Epithelial cell of proximal tubule (primary cell): ENCODE measurements at places on chromosomes 11 and 22. TPM values are rescaled to one million over a fixed set of nuclear protein-coding genes. Genes with fewer than 3 reads are reported as not detected.

NARS2 gene
- total RNA-seq: 28.4 and 29.4 TPM in 2 replicates

APLNR gene
- not detected in 2 replicates for total RNA-seq

GRCh38 chr11:131897956-131898355 lies 527.5 kb downstream of the NTM start:
- no peak for DNase-seq

TRIM51 gene
- not detected in 2 replicates for total RNA-seq

DNA sequence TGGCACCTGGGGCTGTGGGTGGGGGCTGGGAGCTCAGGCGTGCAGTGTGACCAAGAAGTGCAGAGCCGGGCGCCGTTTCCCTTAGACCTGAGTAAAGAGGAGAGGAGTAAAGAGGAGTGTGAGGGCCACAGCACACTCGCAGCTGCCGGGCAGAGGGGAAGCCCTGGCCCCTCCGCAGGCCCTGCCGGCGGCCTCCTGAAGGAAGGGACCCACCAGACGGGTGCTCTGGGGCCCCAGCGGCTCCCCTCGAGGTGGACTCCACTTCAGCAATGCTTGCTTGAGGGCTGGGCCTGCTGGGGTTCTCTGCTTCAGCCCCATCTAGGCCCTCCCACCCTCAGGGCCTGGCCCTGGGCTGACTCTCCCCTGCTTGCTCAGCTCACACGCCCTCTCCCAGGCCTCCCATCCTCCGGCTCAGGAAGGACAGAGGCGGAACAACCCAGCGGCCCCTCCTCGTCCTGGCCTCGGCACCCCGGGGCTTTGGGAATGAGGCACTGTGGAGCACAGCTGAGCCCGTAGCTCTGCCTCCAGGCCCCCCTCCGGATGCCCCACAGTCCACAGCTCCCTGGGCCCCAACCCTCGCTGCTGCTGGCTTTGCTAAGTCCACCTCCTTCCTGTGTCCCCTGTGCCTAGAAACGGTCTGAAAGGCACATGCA lies 1198.7 kb downstream of the BRD1 start:
- DNase-seq: no peak

PDGFB gene
- total RNA-seq: 41.1 and 79.6 TPM in 2 replicates

- no peak for DNase-seq
These were observed 36.1 kb downstream of the RRP8 start for GRCh38 chr11:6567371-6567745.

DNA sequence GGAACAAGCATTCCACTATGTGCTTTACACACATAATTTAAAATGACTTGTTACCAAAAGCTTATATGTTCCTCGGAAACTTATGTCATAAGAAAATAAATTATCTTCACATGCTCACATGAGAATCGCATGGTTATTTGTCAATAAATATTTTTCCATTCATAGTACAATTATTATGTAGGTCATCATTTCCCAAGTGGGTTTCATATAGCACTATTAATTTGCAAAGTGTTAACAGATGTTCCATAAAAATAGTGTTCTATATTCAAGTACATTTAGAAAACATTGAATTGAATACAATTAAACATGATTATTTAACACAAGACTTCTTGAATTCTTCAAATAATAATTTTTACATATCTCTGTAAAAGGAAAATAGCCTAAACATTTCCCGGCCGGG lies 23.9 kb downstream of the LRRC4C start:
- no peak for DNase-seq

DNA sequence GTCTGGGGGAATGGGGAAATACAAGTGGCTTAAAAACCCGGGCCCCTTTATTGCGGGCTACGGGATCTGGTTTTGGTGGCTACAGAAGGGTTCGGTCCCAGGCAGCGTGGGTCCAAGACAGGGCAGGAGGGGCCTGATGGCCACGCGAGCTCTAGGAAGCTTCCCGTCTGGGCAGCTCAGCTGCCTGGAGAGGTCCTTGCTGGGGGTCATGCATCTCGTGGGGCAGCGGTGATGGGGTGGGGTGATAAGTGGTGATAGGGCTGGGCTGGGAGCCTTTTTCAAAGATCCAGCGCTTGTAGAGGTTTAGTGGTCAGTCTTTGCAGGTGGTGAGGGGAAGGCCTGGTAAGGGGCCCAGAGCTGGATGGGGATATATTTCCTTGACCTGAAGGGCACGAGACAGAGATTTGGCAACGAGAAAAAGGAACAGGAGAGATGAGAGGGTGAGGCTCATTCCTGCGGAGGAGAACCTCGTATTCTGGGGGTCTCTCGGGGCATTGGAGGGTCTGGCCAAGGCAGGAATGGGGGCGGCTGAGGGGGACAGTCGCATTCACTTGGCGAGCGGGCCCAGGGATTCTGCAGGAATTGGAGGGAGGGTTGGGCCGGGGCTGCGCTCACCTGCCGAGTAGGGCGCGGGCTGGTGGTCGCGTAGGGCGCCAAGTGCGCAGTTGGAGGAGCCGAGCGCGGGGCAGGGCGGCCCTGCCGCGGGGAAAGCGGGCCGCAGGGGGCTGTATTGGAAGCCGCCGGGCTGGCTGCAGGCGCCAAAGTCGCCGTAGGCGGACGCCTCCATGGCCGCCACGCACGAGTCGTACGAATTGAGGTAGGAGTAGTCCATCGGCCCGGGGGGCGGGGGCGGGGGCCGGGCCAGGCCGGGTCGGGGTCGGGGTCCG lies 560 bp downstream of the PHOX2A start:
- no peak for DNase-seq

DNA sequence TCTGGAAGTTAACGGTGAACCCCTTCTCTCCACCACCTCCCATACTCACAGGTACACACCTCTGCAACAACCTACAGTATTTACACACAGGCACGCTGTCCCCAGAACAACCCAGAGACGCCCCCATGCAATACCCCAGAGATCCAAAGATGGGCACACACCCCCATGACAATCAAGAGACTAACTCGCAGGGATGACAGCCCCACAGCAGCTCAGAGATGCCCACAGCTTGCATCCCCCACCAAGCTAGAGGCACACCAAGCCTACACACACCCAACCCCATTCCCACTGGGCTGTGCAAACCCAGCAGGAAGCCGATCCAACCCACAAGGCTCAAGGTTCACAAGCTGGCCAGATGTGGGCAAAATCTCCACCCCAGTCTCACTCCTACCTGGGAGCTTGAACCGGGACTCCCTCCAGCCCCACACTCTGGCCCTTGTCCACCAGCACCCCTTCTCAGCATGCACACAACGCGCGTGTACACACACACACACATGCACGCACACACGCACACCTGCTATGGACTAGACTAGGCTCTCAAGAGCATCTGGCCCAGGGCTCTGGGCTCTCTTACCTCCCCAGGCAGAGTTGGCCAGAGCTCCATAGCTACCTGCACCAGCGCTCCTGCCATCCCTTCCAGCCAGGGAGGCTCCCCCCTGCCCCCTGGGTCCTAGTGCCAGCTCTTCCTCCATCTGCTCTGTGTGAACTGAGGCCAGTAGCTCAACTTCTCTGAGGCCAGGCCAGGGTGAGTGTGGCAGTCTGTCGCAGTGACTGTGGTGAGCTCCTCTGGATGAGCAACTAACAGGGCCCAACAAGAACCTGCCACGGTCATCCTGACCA lies 11.5 kb downstream of the STARD10 start:
- no peak for DNase-seq

OR5F1 gene
- not detected in 2 replicates for total RNA-seq

OR10A2 gene
- total RNA-seq: not detected in 2 replicates

OR51B2 gene
- not detected in 2 replicates for total RNA-seq

RFPL3 gene
- not detected in 2 replicates for total RNA-seq

DNA sequence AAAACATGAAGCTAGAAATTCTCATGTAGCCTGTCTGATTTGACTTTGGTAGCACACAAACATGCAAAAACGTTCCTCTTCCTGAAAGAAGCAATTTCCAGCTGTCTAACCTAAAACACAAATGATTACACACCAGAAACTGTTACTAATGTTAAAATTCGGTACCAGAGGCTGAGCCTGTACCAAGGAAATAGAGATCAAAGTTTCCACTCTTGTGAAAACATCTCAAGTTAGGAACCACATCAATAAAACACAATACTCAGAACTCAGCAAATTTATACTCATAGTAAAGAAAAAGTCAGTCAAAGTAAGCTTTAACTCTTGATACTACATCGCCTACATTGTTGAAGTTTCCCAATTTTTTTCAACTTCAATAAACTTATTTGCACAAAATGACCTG lies 107.8 kb downstream of the FCHSD2 start:
- no peak for DNase-seq

GRCh38 chr22:50035976-50036724 lies 21.9 kb downstream of the TTLL8 start:
- DNase-seq: no peak

- no peak for DNase-seq
These were observed 545 bp downstream of the FEN1 start for GRCh38 chr11:61793083-61793828.

DNA sequence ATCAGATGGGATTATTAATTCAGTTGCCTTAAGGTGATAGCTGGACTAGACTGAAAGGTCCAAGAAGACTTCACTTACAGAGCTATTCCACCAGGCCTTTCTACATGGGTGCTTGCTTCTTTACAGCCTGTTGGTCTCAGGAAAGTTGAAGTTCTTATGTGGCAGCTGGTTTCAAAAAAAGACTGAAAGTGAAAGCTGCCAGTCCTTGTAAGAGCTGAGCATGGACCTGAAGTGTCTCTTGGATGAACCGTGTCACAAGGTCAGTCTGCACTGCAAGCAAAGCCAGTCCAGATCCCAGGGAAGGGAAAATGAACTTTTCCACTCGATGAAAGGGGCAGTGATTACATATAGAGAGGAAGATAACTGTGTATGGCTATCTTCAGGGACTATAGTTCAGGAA lies 201.5 kb upstream of the LUZP2 start:
- no peak for DNase-seq

- no peak for DNase-seq
These were observed 2.8 kb downstream of the EHD1 start for GRCh38 chr11:64875369-64876228.

- DNase-seq: no peak
These were observed 132.8 kb downstream of the ATXN10 start for GRCh38 chr22:45804319-45804985.

KRTAP5-7 gene
- not detected in 2 replicates for total RNA-seq

GGTLC3 gene
- total RNA-seq: not detected in 2 replicates

DNA sequence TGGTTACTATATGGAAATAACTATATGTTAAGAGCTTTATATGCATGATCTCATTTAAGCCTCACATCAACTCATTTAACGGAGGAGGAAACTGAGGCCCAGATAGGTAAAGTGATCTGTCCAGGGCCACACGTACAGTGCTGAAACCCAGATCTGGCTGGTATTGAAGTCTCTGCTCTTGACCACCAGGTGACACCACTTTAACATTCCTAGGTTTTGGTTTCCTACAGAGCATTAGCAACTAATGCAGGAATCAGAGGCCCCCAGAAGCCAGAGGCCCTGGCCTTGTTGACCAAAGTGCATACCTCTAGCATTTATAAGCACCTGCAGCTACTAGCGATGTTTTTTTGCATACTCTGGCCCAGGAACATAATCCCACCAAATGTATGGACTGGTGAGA lies 12.9 kb upstream of the LIMK2 start:
- DNase-seq: no peak

GRCh38 chr11:57322256-57323166 lies 2.2 kb downstream of the TNKS1BP1 start:
- peak; percentile 90 for DNase-seq

DNA sequence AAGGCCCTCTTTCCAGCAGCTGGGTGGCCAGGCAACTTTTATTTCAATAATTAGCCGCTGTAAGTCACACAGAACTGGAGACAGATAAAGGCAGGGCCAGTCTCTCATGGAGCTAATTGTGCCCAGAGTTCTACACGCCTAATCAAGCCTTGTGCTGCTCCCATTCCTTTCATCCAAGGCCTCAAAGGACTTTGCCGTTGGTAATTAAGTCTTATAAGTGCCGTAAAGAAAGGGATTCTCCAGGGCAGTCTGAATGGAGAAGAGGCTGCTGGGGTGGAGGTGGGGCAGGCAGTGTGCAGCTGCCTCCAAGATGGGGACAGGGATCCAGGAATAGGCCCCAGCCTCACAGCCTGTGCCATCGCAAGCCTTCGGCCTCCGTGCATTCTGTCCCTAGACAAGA lies 357.9 kb downstream of the TENM4 start:
- DNase-seq: no peak

PGA3 gene
- total RNA-seq: not detected in 2 replicates

TTC36 gene
- total RNA-seq: 1.6 TPM in 1 of 2 replicates, not detected in the other

TSGA10IP gene
- total RNA-seq: not detected in 2 replicates

PAAF1 gene
- total RNA-seq: 6.0 and 6.5 TPM in 2 replicates

KIAA0930 gene
- total RNA-seq: 33.2 and 40.2 TPM in 2 replicates

- DNase-seq: no peak
These were observed 72.4 kb upstream of the ISX start for GRCh38 chr22:34993548-34993947.
